ENCODE measurements at places on chromosomes 12 and 14.

- no peak for DNase-seq
Measured at GRCh38 chr14:55388160-55388559, 23.5 kb downstream of the ATG14 start.

DNA sequence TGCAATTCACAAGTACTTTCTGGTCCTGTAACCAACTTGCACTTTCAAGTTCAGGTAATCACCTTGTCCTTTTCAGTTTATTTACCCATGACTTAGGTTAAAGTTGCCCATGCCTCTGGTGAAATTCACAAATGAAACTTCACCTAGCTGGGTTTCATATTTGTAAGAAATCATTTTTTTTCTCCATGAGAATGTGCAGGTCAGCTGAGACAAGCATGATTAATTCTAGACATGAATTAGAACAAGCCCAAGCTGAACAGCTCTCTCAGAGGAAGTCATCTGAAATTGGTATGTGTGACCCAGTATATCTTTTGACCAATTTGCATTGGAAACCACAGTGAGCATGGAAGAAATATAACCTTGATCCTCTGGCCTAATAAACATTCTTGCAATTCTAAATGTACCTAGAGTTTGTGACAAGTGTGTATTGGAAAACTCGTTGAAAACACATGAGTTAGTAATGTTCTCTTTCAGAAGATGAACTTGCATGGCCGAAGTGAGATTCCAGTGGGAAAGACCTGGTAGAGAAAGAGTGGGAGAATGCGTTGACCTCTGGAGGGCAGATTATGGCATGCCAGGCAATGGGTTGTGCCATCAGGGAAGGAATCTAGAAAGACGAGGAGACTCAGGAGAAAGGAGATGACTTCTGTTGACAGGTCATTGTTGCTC is 486.5 kb downstream of the ZFP36L1 start:
- DNase-seq: no peak

DNA sequence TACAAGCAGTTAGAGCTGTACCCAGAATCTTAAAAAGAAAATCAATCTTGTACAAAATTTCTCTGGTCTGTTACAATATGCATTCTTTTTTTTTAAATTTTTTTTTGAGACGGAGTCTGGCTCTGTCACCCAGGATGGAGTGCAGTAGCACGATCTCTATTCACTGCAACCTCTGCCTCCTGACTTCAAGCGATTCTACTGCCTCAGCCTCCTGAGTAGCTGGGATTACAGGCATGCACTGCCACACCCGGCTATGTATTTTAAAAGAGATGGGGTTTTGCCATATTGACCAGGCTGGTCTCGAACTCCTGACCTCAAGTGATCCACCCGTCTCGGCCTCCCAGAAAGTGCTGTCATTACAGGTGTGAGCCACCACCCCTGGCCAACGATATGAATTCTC is 4.1 kb downstream of the FBXO33 start:
- DNase-seq: no peak

DNA sequence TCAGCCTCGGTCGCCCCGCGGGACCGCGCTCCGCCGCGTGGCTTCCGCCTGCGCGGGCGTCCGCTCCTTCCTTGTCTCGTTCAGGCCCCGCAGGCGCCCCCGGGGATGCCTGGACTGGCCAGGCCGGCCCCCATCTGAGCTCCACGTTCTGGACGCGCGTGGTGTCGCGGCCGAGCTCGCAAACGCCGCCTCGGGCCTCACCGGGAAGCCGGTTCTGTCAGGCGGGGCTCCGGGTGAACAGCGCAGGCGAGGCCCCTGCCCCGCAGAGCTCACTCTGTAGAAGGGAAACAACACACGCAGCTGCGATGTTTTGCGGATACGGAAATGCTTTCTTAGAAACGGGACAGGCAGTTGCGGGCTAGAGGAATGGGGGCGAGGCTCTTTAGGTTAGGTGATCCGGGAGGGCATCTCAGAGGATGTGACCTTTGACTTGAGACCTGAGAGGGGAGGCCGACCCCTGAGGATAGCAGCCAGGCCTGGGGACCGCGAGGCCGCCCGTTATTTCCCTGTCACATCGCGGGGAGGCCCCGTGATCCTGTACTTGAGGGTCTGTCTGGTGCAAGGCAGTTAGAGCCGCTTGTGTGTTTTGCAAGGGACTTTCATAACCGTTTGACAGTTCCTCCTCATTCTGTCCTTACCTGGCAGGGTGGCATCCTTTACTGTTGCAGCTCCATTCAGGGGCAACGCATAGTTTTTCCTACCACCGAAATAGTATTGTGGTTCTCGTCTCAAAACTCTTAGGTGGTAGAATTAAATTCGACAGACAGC is 584 bp downstream of the VRK1 start:
- peak; percentile 0 for DNase-seq

Data from activated T-helper 1 cell treated with anti-CD3 and anti-CD28 coated beads, Interleukin-2, amount 50 U/mL, for 16 hours (primary cell).